ENCODE measurements at places on chromosomes 7 and 10.
A peak's percentile ranks its signal among the peaks of the same experiment; 100 is the strongest.

- DNase-seq, result no peak
Observed at GRCh38 chr10:13366891-13367290, 18.8 kb upstream of the SEPHS1 start.

DNA sequence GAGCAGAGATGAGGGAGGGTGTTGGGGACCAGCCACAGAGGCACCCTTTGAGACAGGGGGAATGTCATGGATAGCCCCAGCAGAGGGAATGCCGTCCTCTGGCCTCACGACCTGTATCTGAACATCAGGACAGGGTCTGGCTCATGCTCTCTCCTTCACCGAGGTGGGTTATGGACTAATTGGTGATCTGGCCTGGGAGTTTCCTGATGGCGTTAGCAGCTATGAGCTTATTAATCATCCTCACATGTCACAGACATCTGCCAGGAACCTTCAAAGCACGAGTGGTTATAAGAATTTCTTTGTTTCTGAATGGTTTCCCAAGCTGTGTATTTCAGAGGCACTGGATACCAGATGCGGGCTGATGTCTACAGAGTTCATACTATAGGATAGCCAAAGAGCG is 6.9 kb downstream of the CPA4 start:
- no peak for DNase-seq

DNA sequence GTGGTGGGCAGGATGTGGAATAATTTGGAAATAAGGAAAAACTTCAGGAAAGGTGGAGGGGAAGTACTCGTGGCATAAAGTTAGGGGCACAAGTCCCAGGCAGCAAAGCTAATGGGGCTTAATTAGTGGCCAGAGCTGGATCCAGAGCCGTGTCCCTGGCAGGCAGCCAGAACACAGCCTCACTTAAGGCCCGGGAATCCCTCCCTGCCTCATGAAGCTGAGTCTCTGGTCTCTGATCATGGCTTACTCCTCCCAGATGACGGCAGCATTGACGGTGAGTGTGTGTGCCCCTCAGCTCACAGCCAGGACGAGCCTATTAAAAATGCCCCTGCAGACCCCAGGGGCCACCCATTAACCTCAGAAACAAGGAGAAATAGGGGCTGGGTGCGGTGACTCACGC is 48.2 kb upstream of the NPTX2 start:
- DNase-seq, result no peak

- DNase-seq, result peak; percentile 2
Observed at GRCh38 chr10:100621360-100622205, 85.8 kb downstream of the HIF1AN start.

GRCh38 chr10:61628151-61628874 is 34.4 kb upstream of the CABCOCO1 start:
- DNase-seq, result peak; percentile 76

DNA sequence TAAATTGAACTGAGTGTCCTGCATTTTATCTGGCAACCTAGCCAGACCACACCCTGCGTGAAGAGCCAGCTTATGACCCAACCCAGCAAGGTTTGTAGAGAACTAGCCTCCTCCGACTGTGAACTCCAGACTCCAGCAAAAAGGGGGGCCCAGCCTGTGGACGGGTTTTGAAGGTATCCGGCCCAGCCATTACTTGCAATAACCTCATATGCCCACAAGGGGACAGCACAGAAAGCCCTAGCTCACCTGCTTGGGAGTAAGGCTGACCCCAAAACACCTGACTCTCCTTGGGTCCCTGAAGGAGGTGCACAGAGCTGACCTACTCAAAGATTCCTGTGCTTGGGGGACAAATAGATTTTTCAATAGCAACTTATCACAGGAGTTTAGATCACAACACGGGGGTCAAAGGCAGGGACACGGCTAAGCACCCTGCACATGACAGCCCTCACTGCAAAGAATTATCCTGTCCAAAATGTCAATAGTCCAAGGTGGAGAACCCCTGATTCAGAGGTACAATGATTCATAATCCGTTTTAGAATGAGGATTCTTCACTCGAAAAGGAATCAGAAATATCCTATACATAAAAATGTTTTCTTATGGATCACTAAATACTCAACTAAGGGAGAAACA is 4.6 kb downstream of the TRPV6 start:
- peak; percentile 35 for DNase-seq

- DNase-seq, result no peak
Observed at GRCh38 chr7:67813621-67814292, 817.1 kb downstream of the TYW1 start.

- DNase-seq, result no peak
Observed at GRCh38 chr10:97718178-97718577, 4.6 kb downstream of the MARVELD1 start.

- DNase-seq, result no peak
Observed at GRCh38 chr10:102581981-102582580, 62.2 kb upstream of the TRIM8 start.

- no peak for DNase-seq
Observed at GRCh38 chr10:29426420-29426819, 137.6 kb downstream of the LYZL1 start.

- DNase-seq, result no peak
Observed at GRCh38 chr7:148505645-148506375, 84.8 kb upstream of the C7orf33 start.

DNA sequence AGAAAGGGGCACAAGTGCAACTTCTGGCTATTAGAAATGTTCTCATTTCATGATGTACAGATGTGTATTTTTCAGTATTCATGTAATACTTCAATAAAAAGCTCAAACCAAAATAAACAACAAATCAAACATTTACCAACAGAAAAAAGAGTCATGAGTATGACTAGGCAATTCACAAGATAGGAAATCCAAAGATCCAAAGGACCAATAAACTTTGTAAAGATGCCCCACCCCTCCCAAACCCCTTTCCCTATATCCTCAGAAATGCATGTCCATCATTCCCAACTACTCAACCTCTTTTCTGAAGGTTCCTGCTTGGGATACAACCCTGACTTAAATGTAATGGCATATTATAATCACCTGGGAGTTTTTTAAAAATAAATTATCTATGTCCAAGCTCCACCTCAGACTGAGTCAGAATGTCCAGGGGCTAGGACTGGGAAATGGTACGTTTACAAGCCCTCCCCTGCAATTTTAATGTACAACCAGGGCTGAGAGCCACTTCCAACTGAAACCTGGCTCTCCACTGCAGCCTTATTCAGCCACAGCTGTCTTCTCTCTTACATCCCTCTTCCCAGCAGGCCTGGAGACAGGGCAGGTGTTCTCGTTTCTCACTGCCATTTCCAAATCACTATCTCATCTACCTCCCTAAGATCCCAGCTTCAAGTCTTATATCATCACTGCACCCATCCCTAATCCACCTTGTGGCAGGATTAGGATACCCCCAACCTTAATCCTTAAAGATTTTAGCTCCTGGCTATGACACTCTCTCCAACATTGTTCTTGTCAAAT is 36.5 kb downstream of the COA1 start:
- DNase-seq, result no peak

DNA sequence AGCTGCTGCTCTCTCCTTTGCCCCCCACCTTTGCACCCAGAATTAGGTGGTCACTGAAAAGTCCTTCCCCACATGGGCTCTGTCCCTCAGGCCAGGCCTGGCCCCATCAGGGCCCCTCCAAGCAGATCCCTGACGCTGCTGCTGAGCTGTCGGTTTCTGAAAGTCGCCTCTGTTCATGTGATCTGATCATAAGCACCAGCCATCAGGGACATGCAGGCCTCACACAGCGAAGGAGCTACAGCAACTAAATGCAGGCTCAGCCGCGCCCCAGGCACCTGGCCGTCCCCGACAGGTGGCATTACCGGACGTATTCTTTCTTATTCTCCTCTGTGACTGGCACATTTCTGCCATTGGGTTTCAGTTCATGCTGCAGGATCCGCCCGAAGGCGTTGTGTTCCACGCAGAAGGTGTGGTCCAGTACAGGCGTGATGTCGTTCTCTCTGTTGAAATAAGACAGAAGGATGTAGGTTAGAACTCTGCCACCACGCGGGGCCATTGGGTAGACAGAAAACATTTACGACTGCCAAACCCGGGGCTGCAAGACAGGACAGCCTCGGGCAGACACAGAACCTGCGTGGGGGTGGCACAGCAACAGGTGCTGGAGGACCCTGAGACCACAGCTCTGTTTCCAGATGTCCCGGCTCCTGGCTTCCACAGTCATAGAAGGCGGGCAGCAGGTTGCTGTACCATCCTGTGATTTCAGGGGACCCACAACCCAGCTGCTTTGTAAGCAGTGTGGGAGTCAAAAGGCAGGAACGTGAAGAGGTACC is 105.6 kb downstream of the SMURF1 start:
- DNase-seq, result no peak

GRCh38 chr7:72406820-72407403 is 5.2 kb downstream of the CALN1 start:
- no peak for DNase-seq

- DNase-seq, result peak; percentile 43
Observed at GRCh38 chr10:28089467-28089866, 90.6 kb upstream of the ODAD2 start.

- no peak for DNase-seq
Observed at GRCh38 chr7:152073352-152073751, 47.9 kb downstream of the GALNT11 start.

DNA sequence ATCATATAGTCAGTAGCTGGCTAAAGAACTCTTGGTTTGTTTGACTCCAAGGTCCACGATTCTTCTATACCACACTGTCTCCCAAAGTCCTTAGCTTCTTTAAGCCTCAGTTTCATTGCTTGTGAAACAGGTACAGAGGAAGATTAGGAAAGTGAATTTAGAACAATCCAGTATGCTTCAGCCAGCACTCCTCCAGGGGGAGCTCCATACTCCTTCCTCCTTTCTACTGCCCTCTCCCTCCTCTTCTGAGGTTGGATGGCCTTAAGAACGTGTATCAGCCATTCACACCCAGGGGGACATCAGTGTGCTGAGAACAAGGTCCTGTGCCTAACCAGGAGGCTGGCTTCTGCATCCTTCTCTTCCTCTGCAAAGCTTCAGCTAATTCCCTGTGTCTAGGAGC is 54.8 kb upstream of the CALD1 start:
- peak; percentile 73 for DNase-seq

DNA sequence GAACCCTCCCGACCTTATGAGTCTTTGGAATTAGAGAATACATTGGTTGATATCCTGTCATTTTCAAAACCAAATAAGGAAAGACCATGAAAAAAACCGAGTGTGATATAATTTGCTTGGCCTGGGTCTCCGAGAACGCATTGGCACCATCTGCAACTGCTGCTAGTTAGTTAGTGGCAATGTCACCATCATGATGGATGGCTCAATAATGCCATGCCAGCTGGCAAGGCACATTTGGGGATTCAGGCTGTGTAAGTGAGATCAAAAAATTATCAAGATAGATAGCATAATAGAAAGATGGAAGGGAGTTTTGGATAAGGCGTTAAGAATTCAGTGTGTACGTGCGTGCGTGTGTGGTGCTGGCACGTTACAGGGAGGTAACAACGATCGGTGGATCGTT is 134.7 kb upstream of the TCERG1L start:
- DNase-seq, result no peak

DNA sequence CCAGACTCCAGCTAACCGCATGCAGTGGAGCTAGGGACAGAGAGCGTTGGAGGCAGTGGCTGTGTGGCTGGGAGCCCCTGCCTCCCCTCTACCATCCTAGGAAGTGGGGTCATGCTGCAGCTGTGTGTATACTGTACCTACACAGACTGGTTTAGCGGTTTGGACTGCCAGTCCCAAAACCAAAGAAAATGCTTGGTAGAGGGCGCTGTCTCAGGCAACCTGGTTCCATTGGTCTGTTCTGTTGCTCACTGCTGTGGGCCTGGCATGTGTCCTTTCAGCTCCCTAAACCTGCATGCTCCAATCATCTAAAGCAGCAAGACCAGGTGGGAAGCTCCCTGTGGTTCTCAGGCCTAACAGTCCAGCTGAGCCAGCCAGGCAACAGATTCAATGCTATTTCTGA is 4.5 kb downstream of the RBP4 start:
- no peak for DNase-seq

- peak; percentile 90 for DNase-seq
Observed at GRCh38 chr10:29957907-29958331, 101.5 kb downstream of the JCAD start.

GRCh38 chr7:141645188-141645587 is 56.8 kb downstream of the DENND11 start:
- no peak for DNase-seq

- DNase-seq, result no peak
Observed at GRCh38 chr10:69624245-69624786, 5.7 kb upstream of the FAM241B start.

GRCh38 chr10:87841186-87841585 is 22.1 kb downstream of the KLLN start:
- peak; percentile 14 for DNase-seq

All from fibroblast of the aortic adventitia (primary cell).